ENCODE measurements at places on chromosomes 4 and X.

GRCh38 chr4:93319041-93319440 is 509.5 kb upstream of the ATOH1 start:
- no peak for DNase-seq

GRCh38 chrX:47771473-47771872 is 65.2 kb upstream of the ZNF81 start:
- DNase-seq: no peak

DNA sequence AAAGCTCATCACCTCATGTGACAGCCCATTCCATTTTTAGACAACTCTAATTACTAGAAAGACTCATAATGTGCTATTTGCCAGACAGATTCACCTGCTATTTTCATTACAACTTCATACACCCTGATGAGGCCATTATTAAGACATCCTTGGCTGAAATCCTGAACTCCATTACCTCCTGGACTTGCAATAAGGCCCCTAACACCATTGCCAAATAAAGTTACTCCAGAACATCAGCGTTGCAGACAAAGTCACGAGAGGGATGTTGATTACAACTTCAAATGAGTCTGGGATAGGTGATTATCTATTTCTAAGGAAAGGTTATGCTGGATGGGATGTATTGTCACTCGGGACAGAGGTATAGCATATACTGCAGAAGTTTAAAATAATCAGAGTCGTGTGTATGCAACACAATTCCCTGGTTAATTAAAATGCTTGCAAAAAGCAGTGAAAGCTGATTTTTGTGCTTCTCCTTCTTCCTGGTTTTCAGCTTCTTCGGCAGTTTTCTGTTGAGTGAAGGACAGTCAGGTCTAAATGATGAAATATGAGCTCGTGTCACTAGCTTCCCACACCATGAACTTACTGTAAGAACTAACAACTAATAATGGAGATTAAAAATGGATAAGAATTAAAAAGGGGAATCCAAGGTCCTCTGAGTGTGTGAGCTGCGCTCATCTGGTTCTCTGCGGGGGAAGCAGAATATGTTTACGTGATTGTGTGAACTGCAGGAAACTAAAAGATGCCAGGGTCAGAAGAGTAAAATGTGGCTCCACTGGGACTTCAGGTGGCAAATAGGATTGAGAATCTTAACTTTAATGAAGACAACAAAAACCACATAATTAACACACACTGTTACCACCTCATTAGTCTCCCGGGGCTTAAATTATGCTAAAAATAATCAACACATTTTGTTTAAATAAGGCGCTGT is 17.6 kb upstream of the SOD3 start:
- DNase-seq: no peak

GRCh38 chr4:76620723-76621468 is 185.9 kb downstream of the SHROOM3 start:
- no peak for DNase-seq

DNA sequence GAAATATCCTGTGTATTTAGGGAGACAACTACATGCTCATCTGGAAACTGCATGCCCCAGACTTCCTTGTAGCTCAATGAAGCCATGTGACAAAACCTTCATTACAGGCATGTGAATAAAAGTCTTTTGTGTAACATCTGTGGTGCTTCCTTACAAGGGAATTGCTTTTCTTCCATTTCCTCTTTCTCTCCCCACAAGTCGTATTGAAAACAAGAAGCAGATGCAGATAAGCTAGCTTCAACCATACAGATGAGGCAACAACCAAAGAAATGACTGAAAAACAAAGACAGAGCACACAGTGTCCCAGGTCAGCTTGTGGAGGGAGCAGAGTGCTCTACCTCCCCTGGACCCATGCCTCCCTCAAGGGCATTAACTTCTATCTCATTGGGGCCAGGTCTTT is 115.8 kb upstream of the INPP4B start:
- no peak for DNase-seq

DNA sequence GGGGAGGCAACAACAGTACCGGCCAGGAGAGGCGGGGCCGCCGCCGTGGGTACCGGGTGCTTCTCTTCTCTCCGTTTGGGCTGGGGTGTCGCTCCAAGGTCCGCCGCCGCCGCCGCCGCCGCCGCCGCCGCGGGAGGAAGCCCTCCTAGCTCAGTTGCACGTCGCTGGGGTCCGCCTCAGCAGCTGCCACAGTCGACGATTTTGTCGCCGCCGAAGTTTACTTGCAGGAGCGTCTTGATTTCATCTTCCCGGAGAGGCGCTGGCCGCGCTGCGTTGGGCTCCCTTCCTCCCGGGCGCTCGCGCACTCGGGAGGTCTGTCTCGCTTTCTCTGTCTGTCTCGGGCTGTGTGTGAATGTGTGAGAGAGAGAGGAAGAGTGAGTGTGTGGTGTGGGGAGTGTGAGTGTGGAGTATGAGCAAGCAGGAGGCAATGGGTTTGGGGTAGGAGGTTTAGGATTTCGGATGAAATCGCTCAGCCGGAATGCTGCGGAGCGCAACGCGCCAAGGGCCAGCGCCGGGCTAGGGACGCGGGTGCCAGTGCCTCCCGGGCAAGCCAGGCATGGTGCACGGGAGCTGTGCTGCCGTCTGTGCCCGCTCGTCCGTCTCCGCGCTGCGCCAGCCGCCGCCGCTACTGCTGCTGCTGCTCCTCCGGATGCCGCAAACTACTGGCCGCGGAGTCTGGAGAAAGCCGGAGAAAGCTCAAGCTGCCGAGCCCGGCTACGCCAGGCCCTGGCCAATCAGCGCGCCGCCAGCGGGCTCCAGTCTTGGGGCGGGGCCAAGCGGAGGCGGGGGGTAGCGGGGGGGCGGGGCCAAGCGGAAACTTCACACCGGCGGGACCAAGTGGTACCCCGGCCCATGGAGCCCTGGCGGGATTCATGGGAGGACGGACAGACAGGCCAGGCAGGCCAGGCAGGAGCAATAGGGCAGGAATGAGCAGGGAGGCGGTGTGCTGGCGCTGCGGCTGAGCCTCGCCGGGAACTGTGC is at the start of gene PCDH19:
Gene PCDH19, minus strand, starts transcription at position 664 of the 981 bp plus-strand sequence. CDS start 1,676 bp downstream, outside the sequence.
- peak; percentile 73 for DNase-seq

DNA sequence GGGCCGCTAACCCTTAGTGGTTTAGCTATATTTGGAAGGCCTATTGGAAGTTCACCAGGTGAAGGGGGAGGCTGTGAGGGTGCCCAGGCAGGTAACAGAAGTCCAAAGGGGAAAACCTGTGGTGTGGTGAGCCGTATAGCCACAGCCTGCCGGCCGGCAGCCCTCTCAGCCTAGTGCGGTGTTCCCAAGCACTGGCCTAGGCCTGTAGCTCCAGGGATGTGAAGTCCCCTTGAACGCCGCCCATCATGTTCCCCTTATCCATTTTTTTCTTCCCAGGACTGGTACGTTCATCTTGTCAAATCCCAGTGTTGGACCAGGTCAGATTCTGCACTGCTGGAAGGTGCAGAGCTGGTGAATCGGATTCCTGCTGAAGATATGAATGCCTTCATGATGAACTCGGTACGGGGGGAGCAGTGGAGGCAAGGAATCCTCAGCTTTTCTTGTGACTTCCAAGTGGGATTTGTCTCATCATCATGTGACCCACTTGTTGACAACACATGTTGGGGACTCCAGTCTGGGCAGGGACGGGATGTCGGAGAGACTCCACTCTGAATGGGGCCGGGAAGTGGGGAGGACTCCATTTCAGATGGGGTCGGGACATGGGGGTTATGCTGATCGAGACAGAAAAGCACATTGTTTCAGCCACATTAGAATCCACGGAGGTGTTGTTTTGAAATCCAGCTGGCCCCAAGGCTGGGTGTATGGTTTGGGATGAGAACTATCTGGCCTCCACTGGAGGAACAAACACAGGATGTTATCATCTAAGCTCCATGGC is 39.2 kb upstream of the MSANTD1 start:
- DNase-seq: no peak

GRCh38 chr4:127844601-127845116 is 36.0 kb upstream of the PLK4 start:
- no peak for DNase-seq

DNA sequence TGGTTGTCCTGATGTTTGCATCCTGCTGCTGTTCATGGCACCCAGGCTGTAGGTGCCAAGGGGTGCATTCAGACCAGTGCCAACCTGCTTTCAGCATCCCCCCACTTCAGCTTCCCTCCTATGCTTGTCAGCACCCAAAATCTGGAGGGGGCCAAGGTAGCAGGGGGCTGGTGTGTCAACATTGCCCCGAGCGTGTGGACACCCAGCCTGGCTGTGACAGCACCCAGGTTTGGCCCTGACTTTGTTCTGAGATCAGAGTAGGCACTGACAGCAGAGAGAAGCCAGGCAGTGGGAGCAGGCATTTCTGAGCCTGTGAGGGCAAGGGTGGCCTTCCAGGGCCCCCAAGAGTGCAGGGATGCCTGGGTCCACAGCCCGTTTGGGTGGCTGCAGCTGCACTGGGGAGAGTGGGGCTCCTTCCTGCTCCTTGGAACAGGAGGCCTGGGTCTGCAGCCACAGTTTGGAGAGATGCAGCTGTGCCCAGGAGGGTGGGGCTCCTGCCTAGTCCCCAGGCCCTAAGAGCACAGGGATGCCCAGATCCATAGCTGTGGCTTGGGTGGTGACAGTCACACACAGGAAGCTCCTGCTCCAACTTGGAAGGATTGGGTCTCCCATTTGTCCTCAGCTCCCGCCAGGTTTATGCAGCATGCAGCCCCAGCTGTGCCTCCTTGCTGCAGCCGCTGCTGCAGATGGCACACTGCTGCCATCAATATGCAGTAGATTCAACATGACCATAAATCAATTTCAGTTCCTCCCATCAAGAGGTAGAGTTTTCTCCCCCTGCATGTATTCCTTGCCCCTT is 12.3 kb upstream of the PPM1K start:
- DNase-seq: no peak

DNA sequence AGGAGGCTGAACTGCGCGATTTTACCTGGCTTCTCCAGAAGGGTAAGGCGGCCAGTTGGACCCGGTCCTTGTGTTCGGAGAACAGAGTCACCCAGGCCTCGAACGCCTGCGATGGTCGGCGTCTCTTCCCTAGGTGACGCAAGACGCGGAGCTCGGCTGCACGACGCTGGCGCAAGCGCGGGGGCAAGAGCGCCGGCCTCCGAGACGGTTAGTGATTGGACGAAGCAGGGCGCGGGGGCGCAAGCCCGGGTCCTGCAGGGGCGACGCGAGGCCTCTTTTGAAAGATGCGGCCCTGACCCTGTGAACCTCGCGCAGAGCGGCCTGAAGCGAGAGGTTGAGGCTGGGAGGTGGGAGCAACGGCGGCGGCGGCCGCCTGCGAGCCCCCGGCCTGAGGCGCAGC is 428 bp downstream of the ADAD1 start:
- no peak for DNase-seq

GRCh38 chr4:169024762-169025161 is 14.7 kb upstream of the CBR4 start:
- DNase-seq: peak; percentile 67

DNA sequence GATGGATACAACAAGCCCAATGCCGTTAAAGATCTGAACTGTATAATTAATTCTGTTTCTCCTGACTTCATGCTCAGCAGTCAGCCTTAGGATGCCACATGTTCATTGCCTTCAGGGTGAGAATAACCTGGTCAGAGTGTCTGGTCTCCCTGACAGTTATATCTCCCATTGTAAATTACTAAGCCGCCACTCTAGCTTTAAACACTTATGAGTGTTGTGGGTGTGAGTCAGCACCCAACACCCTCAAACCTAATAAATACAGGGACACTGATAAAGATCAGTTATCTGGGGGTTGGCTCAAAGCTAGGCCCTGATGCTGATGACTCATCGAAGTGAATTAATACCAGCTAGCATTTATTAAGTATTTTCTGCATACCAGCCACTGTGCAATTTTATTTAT is 64.9 kb upstream of the DYNLT3 start:
- peak; percentile 65 for DNase-seq

GRCh38 chr4:39975488-39976089 is 2.1 kb downstream of the PDS5A start:
- no peak for DNase-seq

- no peak for DNase-seq
These were observed 69.0 kb downstream of the STAG2 start for GRCh38 chrX:124030520-124030919.

DNA sequence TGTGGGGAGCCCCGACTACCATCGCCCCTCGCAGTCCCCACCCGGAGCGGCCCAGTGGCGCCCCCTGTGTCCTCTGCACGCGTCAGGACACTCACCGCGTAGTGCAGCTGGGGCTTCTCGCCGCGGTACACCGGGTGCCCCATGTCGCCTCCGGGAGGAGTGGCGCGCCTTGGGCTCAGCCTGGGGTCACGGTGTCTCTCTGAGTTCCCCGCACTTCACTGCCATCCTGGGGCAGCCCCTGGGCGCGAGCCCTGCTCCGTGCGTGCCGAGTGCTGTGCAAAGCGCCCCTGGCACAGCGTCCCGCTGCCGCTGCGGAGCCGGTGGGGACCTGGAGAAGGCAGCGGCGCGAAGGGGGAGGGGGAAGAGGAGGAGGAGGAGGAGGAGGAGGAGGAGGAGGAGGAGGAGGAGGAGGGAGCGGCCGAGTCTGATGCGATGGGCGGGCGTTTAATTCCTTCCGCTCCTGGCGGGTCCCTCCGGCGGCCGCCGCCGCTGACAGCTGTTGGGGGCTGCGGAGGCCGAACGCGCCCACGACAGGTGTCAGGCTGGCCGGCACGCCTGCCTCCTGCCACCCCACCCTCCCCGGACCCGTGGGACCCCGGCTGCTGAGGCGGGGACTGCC is 134.3 kb downstream of the AMELX start:
- DNase-seq: no peak

- no peak for DNase-seq
These were observed 1213.2 kb downstream of the RAPGEF2 start for GRCh38 chr4:160316036-160316435.

All from A673 (cell line).